ENCODE measurements at places on chromosomes 7 and 10.

DNA sequence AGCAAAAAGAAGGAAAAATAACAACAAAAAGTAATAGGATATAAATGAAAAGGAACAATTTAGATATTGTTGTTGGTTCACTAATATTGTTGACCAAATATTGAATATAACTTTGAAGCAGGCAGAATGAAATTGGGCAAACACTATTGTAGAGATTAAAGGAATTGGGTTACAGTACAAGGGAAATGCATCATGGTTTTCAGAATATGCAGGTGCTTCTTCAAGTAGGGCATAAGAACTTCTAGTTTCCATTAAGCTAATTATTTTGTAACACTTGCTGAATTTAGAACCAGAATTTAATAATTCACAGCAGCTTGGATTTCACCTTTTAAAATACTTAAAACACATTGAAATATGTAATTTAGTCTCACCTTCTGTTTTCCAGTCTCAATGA lies 36.5 kb downstream of the RPA3 start:
- DNase-seq, result no peak

GRCh38 chr10:53886325-53887300 lies 914.4 kb downstream of the PCDH15 start:
- no peak for DNase-seq

DNA sequence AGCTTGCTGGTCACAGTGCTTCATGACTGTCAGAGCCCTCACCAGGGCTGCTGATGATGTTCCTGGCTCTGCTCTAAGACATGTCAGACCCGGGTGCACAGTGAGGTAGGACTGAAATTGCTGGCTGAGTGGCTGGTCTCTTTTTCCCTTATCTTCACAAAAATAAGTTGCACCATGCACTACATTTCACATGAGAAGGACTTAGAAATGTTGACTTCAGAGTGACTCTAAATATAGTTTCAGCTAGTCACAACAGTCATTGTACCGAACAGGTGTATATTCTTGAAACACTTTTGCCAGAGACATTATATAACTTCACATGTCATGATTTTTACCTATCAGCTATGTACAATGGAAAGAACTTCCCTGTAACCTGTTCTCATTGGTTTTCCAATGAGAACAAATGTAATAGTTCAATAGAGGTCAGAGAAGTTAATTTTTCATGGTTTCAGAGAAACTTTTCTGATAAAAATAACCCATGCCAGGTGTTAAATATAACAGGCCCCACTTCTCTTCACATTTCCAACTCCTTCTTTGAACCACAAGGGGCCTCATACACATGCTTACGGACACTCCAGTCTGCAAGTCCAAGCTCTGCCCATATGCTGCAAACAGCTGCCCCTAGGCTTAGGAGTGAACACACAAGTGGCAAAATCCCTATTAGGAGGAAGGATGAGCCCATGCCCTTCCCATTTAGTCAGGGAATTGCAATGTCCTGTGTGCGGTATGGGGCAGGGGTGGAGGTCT lies 115.6 kb downstream of the CDK6 start:
- DNase-seq, result no peak

DNA sequence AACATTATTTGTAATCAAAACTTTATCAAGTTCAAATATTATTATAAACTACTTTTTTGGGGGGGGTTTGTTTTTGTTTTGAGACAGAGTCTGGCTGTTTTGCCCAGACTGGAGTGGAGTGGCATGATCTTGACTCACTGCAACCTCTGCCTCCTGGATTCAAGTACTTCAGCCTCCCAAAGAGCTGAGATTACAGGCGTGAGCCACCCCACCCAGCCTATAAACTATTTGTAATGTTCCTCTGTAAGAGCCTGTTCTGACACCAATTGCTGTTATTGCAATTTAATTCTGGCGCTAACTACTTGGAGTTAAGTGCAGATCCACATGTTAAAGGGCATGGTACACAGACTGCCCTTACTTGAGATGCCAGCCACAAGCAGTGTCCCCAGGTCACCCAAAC lies 478.1 kb upstream of the NRP1 start:
- DNase-seq, result no peak

GRCh38 chr7:17307558-17307957 lies 9.1 kb downstream of the AHR start:
- DNase-seq, result no peak

DNA sequence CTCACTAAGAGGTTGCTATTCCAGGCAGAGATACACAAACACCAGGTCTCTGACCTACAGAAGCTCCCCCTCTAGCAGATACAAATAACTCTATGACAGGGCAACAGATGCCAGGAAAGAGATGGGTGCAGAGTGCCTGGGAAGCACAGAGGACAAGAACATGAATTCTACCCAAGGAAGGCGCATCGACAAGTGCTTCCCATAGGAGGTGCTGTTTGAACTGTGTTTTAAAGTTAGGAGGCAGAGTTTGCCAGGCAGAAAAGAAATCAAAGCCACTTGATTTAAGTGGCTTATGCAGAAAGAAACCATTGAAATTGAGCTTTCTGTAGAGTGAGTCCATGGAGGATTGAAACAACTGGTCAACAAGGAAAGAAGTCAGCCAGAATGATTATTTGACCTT lies 35.3 kb upstream of the EGR2 start:
- no peak for DNase-seq

DNA sequence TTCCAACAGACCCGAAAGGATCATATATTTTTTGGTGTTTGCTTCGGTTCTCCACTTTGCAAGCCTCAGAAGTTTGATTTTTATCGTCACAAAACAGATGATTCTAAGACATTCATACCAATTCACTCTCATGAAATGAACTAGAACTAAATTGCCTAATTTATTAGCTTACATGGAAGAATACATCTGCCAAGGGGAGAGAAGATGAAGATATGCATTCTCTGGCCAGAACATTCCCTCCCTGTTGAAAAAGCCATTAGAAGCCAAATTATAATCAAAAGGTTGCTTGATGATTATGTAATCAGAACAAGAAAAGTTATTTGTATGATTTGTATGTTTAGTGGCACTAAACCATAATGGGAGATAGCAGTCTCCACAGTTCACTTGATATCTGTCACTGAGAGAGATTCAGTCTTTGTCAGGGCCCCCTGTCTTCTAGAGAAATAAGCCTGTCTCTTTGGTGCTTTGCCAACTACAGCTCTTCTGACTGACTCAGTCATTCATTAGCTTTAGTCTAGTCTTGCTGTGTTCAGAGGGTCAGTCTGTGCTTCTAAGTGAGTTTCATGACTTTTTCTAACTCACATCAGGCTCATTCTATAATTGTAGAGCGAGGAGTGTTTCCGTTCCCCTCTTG lies 95.3 kb upstream of the GNAI1 start:
- no peak for DNase-seq

- DNase-seq, result no peak
These were observed 805 bp downstream of the ZNF736 start for GRCh38 chr7:64314566-64314965.

GRCh38 chr7:2025188-2025587 lies 207.6 kb downstream of the MAD1L1 start:
- DNase-seq, result no peak

DNA sequence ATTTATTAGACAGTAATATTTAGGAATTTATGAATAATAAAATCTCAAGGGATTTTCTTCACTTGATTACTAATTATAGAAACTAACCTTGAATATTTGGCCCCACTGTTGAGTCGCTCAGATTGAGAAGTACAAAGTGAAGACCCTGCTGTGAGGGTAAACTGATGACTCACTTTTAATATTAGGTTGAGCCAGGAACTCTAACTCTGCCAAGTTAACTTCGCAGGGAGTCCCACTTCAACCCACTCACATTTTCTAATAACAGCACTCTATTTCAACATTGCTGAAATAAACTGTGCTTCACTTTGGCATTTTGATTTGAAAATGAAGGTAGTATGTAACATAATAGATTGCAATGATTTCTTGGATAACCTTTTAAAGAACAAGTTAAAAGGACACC lies 200.7 kb downstream of the POLR1F start:
- peak; percentile 21 for DNase-seq

GRCh38 chr7:42964849-42965805 lies 33.0 kb downstream of the MRPL32 start:
- no peak for DNase-seq

DNA sequence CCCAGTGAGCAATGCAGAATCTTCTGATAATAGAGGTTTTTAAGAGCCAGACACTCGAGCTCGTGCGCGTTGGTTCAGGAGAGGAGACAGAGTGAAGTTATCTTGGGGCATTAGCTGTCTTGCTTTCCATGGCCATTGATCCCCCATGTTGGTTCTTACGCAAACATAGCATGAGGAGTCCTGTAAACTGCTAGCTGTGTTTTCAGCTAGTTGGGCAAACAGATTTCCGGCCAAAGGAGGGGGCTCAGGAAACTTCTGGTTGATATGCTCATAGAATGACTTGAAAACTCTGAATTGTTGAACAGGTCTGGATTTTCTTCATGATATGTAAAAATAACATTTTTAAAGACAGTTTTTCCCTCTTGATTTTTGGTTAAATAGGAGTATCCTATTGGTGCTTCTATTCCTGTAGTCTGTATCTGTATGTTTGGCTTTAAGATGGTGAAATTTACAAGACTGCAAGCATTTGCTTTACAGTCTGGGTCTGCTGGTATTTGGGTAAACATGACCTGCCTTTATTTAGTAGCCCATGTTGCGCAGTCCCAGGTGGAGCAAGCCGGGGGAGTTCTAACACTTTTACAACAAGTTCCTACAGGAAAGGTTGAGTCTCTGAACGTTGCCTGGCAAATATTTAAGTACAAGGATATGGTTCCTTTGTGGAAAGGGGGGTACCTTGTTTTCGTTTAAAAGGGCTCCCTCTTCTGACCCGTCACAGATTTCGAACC lies 218.4 kb upstream of the KCND2 start:
- no peak for DNase-seq

- DNase-seq, result no peak
These were observed 9.5 kb downstream of the AKR1E2 start for GRCh38 chr10:4835494-4835918.

GRCh38 chr7:65809259-65809981 lies 63.5 kb upstream of the VKORC1L1 start:
- no peak for DNase-seq
